Choroid plexus epithelial cell (primary cell): ENCODE measurements at places on chromosomes 6 and 20.

- no peak for DNase-seq
Observed at GRCh38 chr20:41552295-41553068, 65.7 kb downstream of the CHD6 start.

GRCh38 chr6:97305414-97306066 is 22.5 kb upstream of the MMS22L start:
- no peak for DNase-seq

DNA sequence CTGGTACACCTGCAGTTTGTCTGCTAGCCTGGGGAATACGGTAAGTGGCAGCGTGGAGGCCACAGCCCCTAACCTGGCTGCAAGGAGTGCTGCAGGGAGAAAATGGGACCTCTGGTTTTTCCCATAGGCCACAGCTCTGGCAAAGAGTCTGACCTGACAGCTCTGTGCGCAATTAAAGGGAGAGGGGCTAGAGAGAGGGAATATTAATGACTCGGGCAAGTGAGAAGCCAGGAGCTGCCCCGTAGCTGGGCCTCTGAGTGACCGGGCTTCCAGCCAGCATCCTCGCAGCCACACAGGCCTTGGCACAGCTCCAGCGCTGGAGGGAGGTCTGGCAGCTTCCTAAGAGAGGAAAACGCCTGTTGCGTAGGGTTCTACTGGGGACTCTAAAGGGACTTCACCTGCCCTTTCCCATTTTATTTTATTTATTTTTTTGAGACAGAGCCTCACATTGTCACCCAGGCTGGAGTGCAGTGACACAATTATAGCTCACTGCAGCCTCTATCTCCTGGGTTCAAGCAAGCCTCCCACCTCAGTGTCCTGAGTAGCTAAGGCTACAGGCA is 18.2 kb upstream of the OCSTAMP start:
- peak; percentile 90 for DNase-seq

DNA sequence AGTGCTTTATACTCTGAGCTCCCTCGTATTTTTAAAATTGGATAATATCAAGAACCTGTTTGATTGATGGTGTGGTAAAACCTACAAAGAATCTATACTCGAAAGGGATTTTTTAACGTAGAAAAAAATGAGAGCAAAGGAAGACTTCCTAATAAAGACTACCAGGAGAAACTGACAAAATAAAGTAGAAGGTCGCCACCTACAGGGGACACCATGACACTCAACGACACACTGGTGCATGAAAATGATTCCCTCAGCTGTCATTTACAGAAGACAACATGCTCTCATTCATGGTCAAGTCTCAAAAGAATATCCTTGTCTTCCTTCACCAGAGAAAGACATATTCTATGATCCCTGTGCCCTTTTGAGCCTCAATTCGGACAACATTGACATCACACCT is 10.1 kb upstream of the NHSL1 start:
- DNase-seq, result peak; percentile 54

GRCh38 chr6:143877584-143878271 is 13.5 kb downstream of the ZC2HC1B start:
- no peak for DNase-seq

DNA sequence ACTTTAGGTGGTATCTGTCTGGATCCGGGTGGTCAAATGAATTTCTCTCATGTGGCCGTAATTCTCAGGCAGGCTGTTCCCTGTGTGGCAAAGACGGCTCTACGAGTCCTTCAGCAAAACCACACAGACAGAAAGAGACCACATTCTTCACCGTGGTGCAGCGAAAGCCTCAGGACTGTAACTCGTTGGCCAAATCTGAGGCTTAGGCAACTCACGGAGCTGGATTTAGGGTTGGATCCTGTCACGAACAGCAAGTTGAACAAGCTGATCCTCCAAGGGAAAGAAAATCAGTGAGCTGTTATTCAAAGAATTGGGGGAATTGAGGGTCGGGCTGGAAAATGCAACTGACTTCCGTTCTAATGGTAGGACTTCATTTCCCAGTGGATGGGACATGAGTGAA is 167.4 kb downstream of the ZMYND8 start:
- no peak for DNase-seq

DNA sequence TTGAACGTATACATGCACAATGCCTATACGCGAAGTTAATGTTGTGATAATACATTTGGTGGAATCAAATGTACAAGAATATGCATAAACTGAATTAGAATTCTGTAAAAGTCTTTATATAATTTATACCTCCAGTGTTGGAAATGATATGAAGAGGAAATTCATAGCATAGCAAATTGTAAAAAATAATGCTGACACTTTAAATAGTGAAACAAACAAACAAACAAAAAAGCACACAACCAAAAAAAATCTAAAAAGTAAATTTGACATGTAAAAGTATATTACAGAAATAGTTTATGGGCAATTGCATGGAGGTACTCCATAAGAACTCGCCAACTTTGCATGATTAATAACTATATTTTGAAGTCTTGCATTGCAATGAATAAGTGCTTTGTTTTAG is 780.9 kb downstream of the TBC1D32 start:
- DNase-seq, result no peak

DNA sequence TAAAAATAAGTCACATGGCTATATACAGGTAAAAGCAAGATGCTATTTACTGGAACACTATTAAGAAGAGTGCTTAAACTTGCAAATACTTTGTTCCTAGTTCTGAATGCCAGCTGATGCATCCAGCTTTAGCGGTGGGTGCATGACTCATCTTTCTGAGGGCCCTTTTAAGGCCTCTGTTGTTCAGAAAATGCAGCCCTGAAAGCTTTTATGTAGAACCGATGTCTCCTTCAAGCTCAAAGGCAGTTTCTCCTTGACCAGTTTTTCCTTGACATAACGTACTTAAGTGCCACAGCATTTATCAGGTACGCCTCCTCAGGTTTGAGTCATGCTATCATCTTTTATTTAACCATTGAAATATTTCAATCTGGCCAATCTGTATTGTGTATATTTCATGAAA is 82.8 kb downstream of the MLIP start:
- peak; percentile 85 for DNase-seq

- DNase-seq, result no peak
Observed at GRCh38 chr20:58752565-58752964, 60.0 kb downstream of the NPEPL1 start.

DNA sequence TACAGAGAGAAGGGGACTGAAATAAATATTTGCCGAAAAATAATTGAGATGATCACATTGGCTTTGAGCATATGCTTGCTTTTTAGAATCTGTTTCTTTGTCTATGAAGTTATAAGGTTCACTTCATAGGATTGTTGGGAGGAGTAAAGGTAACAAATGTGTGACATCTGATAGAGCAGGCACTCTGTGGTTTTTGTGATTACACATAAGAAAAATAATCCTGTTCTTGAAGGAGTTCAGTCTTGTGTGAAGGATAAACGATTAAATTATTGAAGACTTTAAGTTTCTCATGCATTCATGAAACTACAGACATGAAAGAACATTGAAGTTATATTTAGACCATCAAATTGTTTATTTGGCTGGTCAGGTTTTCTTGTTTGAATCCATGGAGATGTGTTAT is 45.0 kb downstream of the QKI start:
- peak; percentile 43 for DNase-seq

DNA sequence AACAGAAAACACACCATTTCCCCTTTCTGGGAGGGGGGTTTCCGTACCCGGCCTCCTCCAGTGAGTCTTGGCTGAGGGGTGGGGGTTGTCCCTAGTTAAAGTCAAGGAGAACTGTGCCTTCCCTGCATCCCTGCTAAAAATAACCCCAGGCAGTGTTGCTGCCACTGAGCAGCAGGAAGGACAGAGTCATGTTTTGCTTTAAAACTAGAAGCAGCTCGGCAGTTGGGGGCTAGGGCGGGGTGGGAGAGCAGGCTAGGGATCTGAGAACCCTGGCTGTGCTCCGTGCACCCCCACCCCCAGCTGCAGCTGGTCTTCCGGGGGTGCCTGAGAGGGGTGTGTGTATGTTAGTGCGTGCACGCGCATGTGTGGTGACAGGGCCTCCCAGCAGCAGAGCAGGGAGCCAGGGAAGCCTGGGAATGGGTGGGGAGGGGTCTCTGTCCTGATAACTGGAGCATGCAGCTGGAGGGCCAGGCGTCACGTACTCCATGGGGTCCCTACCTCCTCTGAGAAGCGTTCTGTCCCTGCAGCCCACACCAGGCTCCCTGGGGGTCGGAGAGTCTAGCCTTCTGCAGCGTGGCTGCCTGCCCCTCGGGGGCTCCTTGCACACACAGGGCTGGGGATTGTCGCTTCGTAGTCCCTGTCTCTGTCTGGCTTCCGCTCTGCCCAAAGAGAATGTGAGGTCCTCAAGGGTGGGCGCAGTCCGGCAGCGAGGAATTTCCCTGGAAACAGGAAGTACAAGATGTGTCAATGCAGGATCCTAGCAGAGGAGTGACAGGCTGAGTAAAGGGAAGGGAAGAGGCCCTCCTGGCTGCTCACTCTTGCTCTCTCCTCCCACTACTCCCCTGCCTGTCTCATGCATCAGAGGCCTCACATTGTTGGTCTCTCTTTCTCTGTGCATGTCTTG is 16.8 kb upstream of the ARMC12 start:
- peak; percentile 66 for DNase-seq

DNA sequence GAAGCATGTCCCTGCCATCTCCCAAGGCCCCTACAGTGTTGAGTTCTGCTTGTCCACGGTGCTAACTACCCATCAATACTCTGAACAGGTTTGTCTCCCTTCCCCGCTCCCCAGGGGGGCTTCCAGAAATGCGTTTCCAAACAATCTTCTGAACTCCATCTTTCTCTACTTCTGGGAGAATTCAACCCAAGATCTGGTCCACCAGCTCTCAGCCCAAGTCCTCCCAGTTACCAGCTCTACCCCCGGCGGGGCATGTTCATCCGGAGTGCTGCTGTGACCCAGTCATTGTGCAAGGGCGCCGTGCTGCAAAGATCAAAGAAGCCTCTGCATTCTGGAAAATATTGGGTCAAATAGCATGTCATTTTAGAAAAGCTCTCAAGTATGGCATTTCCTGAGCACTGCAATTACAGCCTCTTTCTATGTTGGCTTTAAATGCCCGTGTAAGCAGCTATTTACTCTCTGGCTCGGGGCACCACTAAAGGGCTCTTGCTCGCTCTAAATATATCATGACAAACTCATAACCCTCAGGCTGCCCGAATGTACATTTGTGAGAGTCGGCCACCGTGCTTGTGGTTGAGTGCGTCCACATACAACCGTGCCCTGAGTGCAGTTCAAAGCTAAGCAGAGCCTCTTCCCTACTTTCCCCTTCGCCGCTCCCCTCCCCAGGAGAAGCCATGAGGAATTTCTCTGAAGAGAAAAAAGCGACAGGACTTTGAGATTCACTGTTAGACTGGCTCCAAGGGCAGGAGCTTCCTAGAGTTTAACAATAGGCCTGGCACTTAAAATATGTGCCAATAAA is 71.6 kb downstream of the BANF2 start:
- peak; percentile 59 for DNase-seq

GRCh38 chr20:12372557-12372956 is 454.9 kb downstream of the BTBD3 start:
- no peak for DNase-seq

- DNase-seq, result no peak
Observed at GRCh38 chr6:79239536-79240168, 5.2 kb upstream of the HMGN3 start.

- DNase-seq, result no peak
Observed at GRCh38 chr6:154080461-154081189, 41.6 kb downstream of the OPRM1 start.

DNA sequence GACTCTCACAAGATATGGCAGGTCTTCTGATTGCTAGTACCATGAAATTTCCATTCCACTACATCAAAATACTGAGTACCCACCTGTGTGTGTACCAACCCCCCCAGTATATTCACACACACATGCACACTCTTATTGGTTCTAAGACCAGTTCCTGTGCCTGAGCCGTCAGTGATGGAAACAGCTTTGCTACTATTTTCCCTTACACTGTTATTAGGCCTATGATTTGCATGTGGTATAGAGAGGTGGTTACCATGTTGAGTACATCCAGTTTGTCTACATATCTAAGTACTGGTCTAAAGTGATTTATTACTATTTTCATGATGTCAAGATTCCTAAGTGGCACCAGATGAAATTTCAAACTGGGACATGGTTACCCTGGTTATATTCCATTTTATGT is 459.9 kb downstream of the BCKDHB start:
- no peak for DNase-seq

DNA sequence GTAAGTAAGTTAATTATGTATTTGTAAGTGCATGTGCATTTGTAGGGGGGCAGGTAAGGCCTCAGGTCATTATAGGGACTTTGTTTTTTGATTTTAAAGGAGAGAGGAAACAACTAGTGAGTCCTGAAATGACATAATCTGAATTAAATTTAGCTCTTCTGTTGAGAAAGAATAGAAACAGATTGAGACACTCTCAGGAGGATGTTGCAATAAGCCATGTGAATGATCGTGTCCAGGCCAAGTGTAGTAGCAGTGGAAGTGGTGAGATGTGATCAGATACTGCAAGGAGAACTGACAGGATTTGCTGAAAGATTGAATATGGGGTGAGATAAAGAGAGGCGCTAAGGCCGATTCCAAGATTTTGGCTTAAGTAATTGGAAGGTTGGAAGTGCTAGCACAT is 2.6 kb upstream of the CENPW start:
- DNase-seq, result peak; percentile 92

DNA sequence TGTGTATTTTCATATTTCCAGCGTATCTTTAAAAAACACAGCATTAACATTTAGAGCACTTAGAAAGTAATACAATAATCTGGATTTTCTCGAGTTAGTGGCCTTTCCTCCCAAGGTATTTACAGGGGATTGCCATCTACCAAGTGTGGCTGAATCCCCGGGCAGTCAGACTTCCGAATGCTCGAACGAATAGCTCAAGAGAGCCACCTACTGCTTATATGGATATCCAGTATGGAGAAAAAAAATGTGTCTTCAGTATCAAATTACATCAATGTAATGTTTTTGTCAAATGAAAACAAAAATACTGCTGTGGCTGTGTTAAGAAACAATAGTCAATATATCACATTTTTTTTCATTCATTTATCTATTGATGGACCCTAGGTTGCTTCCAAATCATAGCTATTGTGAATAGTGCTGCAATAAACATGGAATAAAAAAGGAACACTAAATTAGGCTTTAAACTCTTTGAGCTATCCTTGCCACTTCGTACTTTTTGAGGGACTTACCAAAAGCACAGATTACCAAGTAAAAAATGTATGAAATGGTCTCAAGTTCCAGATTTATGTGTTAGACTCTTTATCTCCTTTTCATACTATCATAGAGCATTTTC is 654.5 kb upstream of the PTCHD4 start:
- DNase-seq, result peak; percentile 87

DNA sequence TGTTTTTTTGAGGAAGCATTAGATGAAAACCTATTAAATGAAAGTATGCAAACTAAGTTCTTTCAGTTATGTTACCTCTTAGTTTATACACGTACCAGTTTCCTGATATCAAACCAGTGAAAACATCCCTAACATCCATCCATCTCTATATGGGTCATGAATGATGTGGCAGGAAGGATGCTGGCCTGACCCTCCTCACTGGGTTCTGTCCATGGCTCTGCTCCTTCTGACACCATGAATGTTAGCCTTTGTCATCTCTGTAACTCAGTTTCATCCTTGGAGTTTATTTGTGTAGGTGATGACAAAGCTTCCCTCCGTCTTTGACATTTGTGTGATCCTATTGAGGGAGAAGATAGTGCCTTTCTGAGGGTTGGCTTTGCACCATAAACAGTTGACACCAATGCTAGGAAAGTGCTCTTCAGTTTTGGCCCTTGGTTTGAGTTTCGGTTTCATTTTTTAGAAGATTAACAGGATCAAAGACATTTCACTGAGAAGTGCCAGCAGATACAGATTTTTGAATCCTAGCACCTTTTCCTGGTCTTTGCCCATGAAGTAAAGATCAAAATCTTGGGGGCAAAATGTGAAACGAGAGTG is 72.0 kb upstream of the SCGN start:
- no peak for DNase-seq

- peak; percentile 46 for DNase-seq
Observed at GRCh38 chr6:30684386-30685156, 1.9 kb downstream of the PPP1R18 start.

GRCh38 chr6:11341867-11342266 is 109.4 kb upstream of the NEDD9 start:
- DNase-seq, result peak; percentile 70
